ENCODE measurements at places on chromosomes 4 and X.

GRCh38 chr4:147578593-147578992 lies 38.6 kb upstream of the TMEM184C start:
- no peak for DNase-seq

DNA sequence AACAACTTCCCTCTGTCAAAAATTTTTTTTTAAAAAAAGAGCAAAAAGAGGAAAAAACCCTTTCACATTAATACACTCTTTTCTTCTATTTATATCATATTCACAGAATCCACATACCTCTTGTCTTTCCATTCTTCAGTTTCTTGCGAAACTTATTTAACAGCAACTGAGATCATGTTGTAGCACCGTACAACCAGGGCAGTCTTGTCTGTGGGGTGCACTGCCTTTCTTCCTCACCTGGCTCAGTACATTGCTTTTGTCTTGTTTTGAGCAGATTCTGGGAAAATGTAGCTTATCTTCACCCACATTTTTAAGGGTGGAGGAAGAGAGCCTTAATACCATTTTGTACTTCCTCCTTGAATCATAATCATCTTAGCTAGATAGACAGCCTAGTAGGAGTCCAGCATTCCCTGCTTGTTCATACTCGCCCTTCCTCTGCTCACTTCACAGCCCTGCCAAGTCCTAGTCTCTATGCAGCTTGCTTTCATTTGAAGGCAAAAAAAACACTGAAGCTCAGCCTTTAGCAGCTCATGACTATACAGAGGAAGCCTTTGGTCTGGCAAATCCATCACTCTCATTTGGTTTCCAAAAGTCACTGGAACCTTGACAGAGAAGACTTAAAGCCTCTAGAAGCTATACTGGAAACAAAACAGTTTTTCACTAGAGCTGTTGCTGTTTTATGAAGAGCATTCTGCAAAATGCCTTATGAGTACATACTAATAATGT lies 140.6 kb upstream of the BANK1 start:
- DNase-seq = no peak

- DNase-seq = no peak
Observed at GRCh38 chr4:19557161-19557560, 694.5 kb upstream of the SLIT2 start.

DNA sequence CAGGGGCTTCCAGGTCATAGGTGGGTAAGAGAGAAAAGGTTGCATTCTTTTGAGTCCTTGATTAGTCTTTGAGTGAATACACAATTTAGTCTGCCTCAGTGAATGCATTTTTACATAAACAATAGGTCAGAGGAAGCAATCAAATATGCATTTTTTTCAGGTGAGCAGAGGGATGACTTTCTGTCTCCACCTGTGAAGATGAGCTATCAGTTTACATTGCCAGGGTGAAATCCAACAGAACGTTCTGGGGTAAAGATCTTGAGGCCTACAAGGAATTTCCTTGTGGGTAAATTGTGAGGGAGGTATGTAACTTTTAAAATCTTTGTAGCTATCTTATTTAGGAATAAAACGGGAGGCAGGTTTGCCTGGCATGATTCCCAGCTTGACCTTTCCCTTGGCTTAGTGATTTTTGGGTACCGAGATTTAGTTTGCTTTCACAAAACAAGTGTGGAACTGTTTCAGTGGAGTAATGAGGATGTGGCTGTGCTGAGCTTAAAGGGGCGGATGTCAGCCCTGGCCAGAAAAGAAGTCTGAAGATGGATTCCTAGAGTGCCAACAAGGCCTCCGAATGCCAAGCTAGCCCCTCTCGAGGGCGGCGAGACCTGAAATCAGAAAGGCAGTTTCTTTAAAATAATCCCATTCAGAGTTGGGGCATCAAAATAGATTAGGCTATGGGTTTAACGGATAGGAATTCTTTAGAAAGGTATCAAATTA lies 29.5 kb downstream of the TMEM131L start:
- no peak for DNase-seq
